ENCODE measurements at places on chromosomes 11 and 22. TPM values are rescaled to one million over a fixed set of nuclear protein-coding genes. Genes with fewer than 3 reads are reported as not detected.
A peak's percentile ranks its signal among the peaks of the same experiment; 100 is the strongest.

GRCh38 chr11:33608386-33608785, 92.2 kb downstream of the C11orf91 start:
- DNase-seq, result no peak

GRCh38 chr22:49589301-49589700, 238.4 kb downstream of the BRD1 start:
- DNase-seq, result no peak

- no peak for DNase-seq
Observed at GRCh38 chr11:112885744-112886433, 75.3 kb upstream of the NCAM1 start.

GRCh38 chr11:9596926-9597464, 23.5 kb downstream of the WEE1 start:
- DNase-seq, result no peak

GRCh38 chr11:1644601-1645356, 15.2 kb downstream of the KRTAP5-5 start:
- no peak for DNase-seq

GRCh38 chr11:45155058-45155551, 8.7 kb downstream of the PRDM11 start:
- DNase-seq, result no peak

- DNase-seq, result no peak
Observed at GRCh38 chr22:27531782-27532530, 269.6 kb downstream of the MN1 start.

DNA sequence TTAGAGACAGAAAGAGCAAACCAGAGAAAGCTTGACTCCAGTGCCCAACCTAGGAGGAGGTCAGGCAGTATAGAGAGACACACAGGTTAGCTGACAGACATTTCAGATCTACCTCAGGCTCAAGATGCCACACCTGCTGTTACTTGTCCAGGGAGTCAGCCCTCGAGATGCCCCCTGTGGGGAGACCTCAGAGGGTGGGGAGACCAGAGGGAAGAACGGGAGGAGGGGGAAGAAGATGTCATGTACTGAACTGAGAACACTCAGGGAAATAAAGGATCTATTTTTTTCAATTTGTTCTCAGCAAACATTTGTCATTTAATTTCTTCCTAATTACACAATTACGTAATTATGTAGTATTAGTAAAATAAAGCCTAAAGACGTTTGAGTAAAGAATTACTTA, 196.3 kb upstream of the CADM1 start:
- DNase-seq, result no peak

- no peak for DNase-seq
Observed at GRCh38 chr22:28600546-28601143, 79.0 kb downstream of the TTC28 start.

- DNase-seq, result no peak
Observed at GRCh38 chr22:27874764-27875163, 44.3 kb downstream of the PITPNB start.

GRCh38 chr11:72625691-72626413, 48.4 kb downstream of the PDE2A start:
- DNase-seq, result no peak

- no peak for DNase-seq
Observed at GRCh38 chr11:1149545-1149944, 8.2 kb upstream of the MUC5AC start.

- DNase-seq, result no peak
Observed at GRCh38 chr11:64970731-64971151, 1.2 kb downstream of the MAJIN start.

- no peak for DNase-seq
Observed at GRCh38 chr22:47199261-47199978, 437.0 kb downstream of the TBC1D22A start.

- no peak for DNase-seq
Observed at GRCh38 chr22:40007853-40008710, 13.3 kb downstream of the FAM83F start.

- no peak for DNase-seq
Observed at GRCh38 chr11:126136507-126136906, 73.8 kb upstream of the CDON start.

GRCh38 chr11:43316451-43316850, 4.7 kb downstream of the API5 start:
- no peak for DNase-seq

- no peak for DNase-seq
Observed at GRCh38 chr11:112637076-112637475, 324.1 kb upstream of the NCAM1 start.

- peak; percentile 33 for DNase-seq
Observed at GRCh38 chr11:112073941-112074811, at the start of the genes NKAPD1 and PIH1D2. TSS of gene NKAPD1 (plus strand) at chr11:112074299. CDS start at chr11:112075575, 1,276 bp downstream. TSS of gene PIH1D2 (minus strand) at chr11:112074017. CDS start at chr11:112073174, 843 bp downstream.

- DNase-seq, result no peak
Observed at GRCh38 chr11:79822766-79823165, 381.9 kb upstream of the TENM4 start.

DNA sequence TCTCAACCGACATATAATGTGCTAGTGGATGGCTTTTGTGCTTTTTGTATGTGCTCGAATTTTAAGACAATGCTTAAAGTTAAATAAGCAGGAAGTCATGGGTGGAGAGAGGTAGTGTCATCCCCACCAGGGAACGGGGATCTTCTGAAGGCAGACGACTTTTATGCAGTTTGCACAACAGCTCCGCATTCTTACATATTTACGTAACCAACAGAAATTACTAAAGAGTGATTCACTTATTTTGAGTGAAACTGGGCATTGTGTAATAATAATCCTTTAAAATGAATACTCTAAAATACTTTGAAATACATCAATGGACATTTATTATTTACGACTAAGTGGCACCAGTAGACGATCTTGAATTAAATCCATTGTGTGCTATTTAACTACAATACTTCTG, 305.1 kb downstream of the CNTN5 start:
- no peak for DNase-seq

GRCh38 chr11:13104619-13105236, 95.6 kb downstream of the RASSF10 start:
- DNase-seq, result no peak

- DNase-seq, result no peak
Observed at GRCh38 chr11:59957094-59957493, 6.7 kb upstream of the OOSP4A start.

DNA sequence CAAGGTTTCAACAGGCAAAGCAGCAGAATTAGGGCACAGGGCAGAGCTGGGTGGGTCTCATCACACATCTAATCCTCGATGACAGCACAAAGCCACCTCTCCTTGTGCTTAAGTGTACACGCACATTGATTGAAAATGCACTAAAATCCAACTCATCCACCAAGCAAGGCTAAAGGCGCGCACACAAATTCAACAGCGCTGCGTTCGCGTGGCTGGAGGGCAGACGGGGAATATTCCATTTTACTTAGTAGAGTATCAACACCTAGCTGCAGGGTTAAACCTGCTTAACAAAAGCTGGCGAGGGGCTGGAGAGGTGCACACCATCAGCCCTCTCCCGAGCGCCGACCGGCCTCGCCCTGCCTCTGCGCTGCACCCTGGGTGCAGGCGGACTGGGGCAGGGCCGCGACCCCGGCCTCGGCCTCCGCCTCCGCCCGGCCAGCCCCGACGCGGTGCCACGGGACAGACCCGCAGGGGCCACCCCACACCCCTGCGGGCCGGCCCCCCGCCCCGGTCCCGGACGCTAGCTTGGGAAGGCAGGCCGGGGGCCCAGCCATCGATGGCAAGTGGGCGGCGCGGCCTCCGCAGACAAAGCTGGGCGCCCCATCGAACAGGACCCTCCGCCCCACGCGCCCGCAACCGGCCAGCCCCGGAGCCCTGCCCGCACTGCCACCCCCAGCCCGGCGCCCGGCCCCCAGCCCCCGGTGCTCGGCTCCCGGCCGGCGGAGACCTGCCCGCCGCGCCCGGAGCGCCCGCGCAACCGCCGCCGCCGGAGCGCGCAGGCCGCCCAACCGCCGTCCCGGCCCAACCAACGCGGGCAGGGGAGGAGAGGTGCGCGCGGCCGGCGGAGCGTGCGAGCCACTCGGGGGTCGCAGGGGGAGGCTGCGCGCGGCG, 929 bp downstream of the PRDM10 start:
- no peak for DNase-seq

DNA sequence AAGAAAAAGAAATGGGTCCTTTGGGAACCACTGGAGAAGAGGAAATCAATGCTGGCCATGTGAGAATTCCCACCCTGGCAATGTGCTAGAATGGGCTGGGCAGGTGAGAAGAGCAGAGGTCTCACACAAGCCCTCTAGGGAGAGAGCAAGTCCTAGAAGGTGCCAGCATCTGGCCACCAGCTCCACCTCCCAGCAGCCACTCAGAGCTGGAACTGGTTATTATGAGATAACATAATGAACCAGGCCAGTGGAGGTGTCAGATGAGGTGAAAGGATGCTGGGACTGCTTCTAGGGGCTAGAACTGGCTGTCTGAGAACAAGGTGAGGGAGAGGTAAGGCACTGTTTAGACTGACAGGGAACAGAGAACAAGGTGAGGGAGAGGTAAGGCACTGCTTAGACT, 29.3 kb downstream of the NEFH start:
- no peak for DNase-seq

DNA sequence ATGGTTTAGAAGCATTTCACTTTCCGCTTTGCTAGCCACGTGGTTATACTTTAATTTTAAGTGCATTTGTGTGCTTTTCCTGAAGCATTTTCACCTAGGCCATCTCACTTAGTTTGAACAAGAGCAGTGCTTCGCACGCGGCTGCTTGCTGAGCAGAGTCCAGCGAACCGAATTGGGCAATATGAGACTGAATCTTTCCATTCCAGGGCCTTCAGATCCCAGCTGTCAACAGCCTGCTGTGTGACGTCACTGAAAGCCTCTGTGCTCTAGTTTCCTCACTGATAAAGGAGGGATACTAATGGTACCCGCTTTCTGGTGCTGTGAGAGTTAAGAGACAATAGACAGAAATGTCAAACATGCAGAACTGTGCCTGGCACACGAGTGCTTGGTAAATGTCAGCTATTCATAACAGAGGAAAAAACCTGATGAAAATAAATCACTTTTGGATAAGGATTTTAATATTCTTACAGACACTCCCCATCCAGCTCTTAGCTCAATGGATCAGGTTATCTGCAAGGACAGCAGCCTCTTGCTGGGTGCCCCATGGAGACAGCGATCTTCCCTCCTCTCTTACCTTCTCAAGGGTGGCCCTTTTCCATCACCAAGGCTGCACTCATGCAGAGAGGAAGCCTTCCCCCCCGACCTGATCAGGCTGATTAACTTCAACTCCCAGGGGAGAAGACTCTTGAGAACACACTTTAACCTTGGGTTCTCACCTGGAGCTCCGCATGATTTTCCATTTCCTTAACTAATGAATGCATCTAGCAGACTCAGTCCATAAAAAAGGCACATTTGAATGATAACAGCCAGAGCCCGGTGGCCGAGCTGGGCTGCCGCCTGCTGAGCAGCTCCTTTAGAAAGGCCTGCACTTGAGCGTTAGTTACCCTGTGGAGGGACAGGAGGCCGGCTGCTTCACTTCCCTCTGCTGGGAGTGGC, 3.5 kb upstream of the GLB1L3 start:
- no peak for DNase-seq

DNA sequence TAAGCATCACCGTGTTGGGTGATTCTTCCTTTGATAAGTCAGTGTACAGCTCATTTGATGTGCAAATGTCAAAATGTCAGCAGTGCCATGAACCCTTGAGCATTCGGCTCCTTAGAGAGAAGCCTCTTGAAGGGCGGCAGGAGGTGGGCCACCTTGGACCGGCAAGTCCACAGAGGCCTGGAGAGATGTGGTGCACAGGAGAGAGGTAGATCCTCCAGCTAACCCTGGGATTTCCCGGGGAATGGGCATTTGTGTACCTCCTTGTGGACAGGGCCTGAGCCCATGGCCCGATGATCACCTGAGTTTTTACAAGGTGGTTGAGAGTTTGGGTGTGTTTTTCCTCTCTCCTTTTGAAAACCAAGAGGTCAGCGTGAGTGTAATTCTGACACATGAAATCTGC, 133.2 kb upstream of the RCN1 start:
- DNase-seq, result no peak

GRCh38 chr11:8357505-8357888, 93.8 kb upstream of the LMO1 start:
- DNase-seq, result no peak

DNA sequence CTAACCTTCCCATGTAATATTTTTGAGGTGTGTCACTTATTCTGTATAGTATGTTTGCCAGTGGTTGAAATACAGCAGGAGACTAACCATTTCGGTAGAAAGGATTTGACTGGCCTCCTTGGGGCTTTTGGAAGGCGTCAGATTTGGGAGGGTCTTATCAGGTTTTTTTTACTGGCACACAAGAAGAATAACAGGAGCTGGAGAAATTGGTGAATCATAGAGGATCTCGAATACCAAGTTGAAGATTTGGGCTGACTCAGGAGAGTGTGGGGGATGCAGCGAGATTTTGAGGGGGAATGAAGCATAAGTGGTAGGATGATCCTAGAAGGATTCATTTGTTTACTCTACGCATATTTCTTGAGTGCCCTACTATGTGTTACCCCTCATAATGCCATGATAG, 200.5 kb downstream of the DDX10 start:
- no peak for DNase-seq

DNA sequence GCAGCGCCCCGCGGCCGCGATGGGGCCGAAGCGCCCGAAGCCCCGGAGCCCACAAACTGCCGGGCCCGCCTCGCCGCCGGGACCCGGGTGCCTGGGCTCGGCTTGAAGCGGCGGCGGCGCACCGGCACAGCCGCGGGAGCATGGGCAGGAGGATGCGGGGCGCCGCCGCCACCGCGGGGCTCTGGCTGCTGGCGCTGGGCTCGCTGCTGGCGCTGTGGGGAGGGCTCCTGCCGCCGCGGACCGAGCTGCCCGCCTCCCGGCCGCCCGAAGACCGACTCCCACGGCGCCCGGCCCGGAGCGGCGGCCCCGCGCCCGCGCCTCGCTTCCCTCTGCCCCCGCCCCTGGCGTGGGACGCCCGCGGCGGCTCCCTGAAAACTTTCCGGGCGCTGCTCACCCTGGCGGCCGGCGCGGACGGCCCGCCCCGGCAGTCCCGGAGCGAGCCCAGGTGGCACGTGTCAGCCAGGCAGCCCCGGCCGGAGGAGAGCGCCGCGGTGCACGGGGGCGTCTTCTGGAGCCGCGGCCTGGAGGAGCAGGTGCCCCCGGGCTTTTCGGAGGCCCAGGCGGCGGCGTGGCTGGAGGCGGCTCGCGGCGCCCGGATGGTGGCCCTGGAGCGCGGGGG, 346 bp downstream of the FJX1 start:
- no peak for DNase-seq

CARD18 gene
- total RNA-seq, result not detected

MYBPC3 gene
- not detected for total RNA-seq

MPZL3 gene
- total RNA-seq, result 23.0 TPM

CST6 gene
- 14.6 TPM for total RNA-seq

GPR83 gene
- total RNA-seq, result not detected

RSF1 gene
- total RNA-seq, result 14.7 TPM

TMPRSS6 gene
- total RNA-seq, result not detected

ZNF214 gene
- total RNA-seq, result 0.42 TPM

OR9Q2 gene
- total RNA-seq, result 0.19 TPM

IFT27 gene
- 6.1 TPM for total RNA-seq

OR10A5 gene
- total RNA-seq, result not detected

NPAS4 gene
- 0.38 TPM for total RNA-seq

PDE3B gene
- 12.6 TPM for total RNA-seq

SMIM38 gene
- total RNA-seq, result not detected

Measured in esophagus squamous epithelium (tissue), 5 donors.